ENCODE measurements at places on chromosomes 3 and 15. TPM values are rescaled to one million over a fixed set of nuclear protein-coding genes. Genes with fewer than 3 reads are reported as not detected.

Gene USP13
- total RNA-seq = 117 TPM

Gene IGF2BP2
- total RNA-seq = 1.2 TPM

Gene SETMAR
- total RNA-seq = 9.0 TPM

Gene CPA3
- total RNA-seq = 1.8 TPM

Gene IMPG2
- total RNA-seq = 0.36 TPM
